ENCODE measurements at places on chromosomes 16 and 17.

DNA sequence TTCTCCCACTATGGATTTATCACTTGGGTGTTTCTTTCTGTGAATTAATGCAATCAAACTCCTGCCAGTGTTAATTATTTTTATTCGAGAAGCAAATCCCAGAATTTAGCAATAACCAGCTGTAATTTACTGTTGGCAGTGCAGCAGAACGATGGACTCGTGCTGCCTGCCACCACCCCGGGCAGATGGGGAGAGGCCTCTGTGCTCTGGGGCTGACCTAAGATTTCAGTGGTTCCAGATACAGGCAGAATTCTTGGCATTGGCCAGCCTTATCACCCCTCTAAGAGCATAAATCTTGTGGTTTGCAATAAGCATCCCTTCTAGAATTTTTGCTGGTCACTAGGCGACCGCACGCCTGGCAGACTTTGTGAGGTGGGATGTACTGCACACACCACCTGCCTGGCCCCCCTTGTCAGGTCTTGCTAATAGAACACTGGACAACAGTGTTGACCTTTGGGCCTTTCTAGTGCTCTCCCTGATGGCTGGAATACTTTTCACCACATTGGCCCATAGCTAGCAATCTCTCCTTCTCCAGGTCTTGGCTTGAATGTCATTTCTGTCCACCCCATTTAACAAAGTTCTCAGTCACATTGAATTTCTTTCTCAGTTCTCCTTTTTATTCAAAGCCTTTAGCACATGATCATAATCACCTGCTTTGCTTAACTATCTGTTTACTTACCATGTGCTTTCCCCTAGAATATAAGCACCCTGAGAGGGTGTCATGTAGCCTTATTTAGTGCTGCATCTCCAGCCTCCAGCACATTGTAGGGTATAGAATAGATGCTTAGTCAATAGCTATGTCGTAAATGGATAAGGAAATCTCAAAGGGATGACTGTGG, 122.1 kb upstream of the DYNLRB2 start:
- DNase-seq = no peak

- DNase-seq = no peak
Measured at GRCh38 chr17:6120351-6120750, 50.2 kb downstream of the WSCD1 start.

DNA sequence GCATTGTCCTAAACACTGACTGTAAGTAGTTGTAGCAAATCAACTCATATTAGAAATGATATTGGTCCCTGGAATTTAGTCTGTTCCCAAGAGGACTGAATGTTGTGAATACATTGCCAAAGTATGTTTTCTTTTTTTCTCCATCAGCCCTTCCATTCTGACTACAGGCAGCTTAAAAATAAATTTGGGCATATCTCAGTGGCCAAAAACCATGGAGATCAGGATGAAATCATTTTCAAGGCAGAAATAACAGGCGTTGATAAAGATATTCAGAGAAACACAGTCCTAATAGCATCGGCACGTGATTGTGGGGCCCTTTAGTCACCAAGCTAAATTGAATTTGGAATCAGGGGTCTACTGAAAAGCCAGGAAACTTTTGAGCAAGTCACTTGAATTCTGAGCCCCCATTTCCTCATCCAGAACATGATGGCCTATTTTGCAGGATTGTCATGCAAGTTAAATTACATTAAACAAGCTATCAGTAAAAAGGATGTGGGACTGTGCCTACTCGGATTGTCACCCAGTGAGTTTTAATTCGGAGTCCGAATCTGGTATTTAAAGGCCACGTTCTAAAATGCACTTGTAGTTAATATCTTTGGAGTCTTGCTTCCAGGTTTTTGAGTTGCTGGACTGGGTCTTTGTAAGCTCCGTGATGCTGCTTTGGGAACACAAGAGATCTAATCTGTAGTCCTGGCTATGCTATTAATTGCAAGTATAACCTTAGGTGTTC, 17.1 kb downstream of the HLF start:
- DNase-seq = no peak

DNA sequence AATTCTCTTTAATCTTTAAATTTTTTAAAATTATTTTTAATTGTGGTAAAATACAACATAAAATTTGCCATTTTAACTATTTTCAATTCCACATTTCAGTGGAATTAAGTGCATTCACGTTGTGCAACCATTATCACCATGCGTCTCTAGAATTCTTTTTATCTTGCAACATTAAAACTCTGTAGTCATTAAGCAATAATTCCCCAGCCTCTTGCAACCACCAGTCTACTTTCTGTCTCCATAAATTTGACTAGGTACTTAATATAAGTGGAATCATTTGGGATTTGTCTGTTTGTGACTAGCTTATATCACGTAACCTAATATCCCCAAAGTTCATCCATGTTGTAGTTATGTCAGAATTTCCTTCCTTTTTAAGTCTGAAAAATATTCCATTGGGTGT, 79.1 kb downstream of the TAOK1 start:
- no peak for DNase-seq

GRCh38 chr17:33955461-33955860, 299.6 kb upstream of the CCL2 start:
- no peak for DNase-seq

GRCh38 chr16:3066440-3066748, 954 bp downstream of the IL32 start:
- no peak for DNase-seq

- DNase-seq = no peak
Measured at GRCh38 chr16:68331879-68332410, 21.1 kb downstream of the PRMT7 start.

All from CD4-positive, alpha-beta T cell treated with Interleukin-21 for 1 hour (primary cell).